H1 (cell line): ENCODE measurements at places on chromosomes 16 and 17. TPM values are rescaled to one million over a fixed set of nuclear protein-coding genes. Genes with fewer than 3 reads are reported as not detected.

- H3K36me3 ChIP-seq = no peaks in the 10 kb centered on the region
- H3K27ac ChIP-seq = no peak overlapping the region
- no peaks in the 10 kb centered on the region for H3K27me3 ChIP-seq
Observed at GRCh38 chr16:12229759-12230594, 253.4 kb downstream of the SNX29 start.

DNA sequence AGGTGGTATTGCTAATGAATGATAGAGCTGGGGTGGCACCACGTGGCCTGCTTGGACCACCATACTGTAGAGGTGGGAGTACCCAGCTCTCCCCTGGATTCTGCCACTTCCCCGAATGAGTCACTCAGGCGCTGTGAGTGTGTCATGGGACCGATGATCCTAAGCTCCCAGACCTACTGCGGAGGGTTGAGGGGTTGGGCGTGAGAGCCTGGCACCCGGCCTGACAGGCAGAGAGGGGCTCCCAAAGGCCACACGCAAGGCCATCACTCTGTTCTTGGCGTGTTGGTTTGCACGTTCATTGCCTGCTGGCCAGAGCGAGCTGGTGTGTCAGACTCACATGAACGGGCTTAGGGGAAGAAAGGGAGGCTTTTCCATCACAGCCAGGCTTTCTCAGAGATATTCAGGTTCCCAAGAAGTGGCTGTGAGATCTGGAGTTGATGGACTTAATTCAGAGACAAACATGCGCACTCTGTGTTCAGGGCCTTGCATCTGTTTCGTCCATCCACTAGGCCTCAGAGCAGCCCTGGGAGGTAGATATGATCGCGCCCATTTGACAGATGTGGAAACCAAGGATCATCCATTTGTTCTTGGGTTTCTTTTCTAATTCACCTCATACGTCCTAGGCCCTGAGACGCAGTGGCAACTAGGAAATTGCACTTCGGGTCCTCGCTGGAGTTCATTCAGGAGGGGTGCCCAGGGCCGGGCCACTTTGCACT lies 41.4 kb downstream of the CMIP start:
- no peak for DNase-seq
- peaks cover 4% of the 10 kb centered on the region for H3K4me1 ChIP-seq
- H3K27me3 ChIP-seq = no peaks in the 10 kb centered on the region
- no peak overlapping the region for H3K4me3 ChIP-seq
- no peak overlapping the region for H3K27ac ChIP-seq

- H3K4me3 ChIP-seq = no peak overlapping the region
- no peaks in the 10 kb centered on the region for H3K27me3 ChIP-seq
- H3K4me1 ChIP-seq = no peaks in the 10 kb centered on the region
- H3K36me3 ChIP-seq = no peaks in the 10 kb centered on the region
- DNase-seq = no peak
Observed at GRCh38 chr16:23318639-23319038, 16.5 kb downstream of the SCNN1B start.

The CA7 gene
- total RNA-seq = 1.7 and 1.8 TPM in 2 replicates

The TBC1D3D gene
- total RNA-seq = 2.1 TPM in 1 of 2 replicates, not detected in the other
